ENCODE measurements at places on chromosomes 3 and 15.

GRCh38 chr3:175598740-175599139 is 739.6 kb downstream of the NAALADL2 start:
- no peak for DNase-seq

- DNase-seq: no peak
Measured at GRCh38 chr3:190499122-190499521, 14.8 kb upstream of the IL1RAP start.

GRCh38 chr3:5014391-5014790 is 35.2 kb downstream of the BHLHE40 start:
- DNase-seq: no peak

GRCh38 chr15:70856884-70857561 is 3.1 kb upstream of the LARP6 start:
- no peak for DNase-seq

DNA sequence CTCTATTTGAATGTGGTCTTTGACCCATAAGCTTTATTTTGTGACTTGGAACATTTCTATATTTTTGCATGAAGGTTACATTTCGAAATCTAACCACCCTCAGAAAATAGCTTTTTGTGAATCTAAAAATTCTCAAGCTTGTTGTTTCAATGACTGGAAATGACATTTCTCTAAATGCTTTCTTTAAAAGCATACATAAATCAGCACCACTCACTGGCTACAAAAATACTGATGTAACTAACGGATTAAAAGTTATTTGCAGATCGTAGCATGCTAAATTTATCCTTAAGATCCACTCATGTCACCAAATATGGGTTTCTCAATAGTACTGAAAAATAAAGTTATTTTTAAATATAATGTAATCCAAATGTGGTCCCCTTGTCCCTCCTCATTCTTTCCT is 55.2 kb upstream of the ACAN start:
- no peak for DNase-seq

DNA sequence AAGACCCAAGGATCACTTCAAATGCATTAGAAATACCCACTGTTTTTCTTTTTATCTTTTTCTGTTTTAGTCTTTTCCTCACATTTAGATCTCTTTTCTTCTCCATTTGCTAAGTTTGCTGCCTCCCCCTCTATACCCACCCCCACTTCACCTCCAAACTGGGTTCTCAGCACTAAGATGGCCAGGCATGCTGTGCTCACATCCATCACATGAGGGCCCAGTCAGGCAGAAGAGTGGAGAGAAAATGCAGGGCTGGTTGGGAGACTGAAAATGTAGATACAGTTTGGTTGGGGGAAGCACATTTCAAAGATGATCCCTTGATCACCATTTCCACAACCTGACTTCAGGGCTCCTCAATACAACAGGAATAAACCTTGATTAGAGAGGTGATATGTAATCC is 8.7 kb downstream of the GAP43 start:
- no peak for DNase-seq

DNA sequence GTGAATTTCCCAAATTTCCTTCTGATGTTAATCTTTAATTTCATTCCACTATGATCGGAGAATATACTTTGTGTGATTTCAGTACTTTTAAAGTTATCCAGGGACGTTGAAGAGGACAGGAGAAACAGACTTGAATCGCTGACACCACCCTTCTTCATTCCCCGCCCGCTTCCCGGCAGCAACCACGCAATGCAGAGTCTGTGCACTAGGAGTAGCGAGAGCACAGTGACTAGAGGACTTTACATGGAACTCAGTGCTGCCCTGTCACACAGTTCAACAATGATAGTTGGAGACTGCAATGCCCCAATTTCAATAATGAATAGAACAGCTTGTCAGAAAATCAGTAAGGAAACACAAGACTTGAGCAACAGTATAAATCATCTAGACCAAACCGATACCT is 73.9 kb downstream of the RNF13 start:
- no peak for DNase-seq

- DNase-seq: no peak
Measured at GRCh38 chr3:134597390-134597970, 53.3 kb downstream of the KY start.

- no peak for DNase-seq
Measured at GRCh38 chr3:38210141-38210757, 44.9 kb downstream of the OXSR1 start.

GRCh38 chr3:53554559-53555067 is 60.2 kb downstream of the CACNA1D start:
- no peak for DNase-seq

- DNase-seq: no peak
Measured at GRCh38 chr15:34327906-34328305, 9.7 kb downstream of the SLC12A6 start.

DNA sequence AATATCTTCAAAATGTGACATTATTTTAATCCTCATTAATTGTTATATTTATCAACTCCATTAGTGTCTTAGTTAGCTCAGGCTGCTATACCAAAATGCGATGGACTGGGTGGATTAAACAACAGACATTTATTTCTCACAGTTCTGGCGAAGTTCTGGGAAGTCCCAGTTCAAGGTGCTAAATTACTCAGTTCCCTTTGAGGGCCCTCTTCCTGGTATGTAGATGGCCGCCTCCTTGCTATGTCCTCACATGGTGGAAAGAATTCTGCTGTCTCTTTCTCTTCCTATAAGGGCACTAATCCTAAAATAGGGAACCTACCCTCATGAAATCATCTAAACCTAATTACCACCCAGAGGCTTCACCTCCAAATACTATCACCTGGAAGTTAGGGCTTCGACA is 38.8 kb upstream of the DUT start:
- no peak for DNase-seq

- no peak for DNase-seq
Measured at GRCh38 chr3:94303266-94303665, 240.4 kb downstream of the NSUN3 start.

DNA sequence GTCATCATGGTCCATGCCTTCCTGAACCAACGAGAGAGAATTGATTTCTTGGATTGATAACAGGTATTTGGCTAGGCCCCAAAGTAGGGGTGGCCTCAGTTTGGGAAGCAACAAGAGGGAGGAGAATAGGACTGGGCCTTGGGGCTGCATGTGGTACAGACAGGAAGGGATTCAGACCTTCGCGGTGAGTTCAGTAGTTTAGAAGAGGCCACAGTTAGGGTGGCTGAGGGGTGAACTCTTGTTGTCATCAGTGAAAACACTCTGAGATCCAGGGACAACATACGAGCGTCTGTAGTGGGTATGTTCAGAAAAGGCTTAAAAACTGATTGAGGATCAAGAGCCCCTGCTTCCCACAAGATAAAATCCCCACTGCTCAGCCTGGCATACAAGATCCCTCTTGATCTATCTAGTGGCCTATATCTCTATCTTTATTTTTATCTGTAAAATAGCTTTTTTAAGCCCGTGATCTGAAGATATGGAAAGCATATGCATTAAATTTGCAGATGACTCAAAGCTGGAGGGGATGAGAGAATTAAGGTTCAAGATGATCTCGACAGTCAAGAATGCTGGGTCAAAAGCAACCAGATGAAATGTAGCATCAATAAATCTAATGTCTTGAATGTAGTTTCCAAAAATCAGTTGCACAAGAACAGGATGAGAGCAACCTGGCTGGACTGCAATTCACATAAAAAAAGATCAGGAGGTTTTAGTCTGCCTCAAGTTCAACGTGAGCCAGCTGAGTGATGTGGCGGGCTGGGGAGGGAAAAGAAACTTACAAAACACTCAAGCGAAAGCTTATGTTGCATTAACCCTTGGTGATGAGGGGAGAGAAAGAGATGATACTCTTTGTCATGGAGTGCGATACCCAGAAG is 221.1 kb upstream of the TLE3 start:
- no peak for DNase-seq

GRCh38 chr3:121981473-121981872 is 40.6 kb downstream of the ILDR1 start:
- no peak for DNase-seq

DNA sequence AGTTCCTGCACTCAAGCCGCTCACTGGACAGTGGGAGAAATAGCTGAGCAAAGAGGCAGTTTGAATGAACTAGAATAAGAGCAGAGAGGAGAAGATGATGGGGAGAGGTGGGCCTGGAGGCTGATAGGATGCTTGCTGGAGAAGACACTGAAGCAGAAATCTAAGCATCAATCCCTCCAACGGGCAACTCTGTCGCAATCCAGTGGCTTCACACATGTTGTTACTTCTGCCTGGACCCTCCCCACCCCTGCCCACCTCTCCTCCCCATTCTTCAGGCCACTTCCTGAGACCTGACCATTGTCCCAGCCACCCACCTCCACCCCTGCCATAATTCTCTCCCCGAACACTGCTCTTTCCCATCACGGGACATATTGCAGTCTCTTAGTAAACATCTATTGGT is 76.0 kb downstream of the SRGAP3 start:
- DNase-seq: no peak

- DNase-seq: no peak
Measured at GRCh38 chr15:88940110-88940675, 27.0 kb upstream of the MFGE8 start.

DNA sequence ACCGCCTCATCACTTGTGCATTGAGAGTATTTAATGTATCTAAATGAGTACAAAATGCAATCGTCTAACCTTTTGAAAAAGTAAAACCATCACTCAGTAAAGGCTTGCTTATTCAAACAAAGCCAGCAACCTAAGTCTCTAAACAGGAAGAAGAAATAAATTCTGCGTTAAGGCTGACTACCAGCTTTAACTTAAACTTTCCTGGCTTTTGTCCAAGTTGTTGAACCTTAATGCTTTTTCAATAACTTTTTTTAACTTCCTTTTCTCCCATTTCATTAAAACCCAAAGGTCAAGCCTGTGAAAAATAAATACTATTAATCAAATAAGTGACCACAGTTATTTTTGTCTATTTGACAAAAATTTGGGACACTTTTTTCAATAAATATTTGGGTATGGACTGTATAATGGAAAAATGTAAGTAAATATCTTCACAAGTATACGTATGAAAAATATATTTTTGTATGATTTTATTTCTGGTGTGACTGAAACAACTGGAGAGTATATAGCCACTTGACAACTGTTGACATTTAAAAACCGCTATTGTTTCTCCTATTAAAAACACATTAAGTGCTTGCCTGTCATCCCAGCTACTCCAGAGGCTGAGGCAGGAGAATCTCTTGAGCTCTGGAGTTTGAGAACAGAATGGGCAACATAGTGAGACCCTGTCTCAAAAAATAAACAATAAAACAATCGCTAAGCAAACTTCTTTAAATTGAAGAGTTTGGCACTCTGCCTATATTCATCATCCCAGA is 2.9 kb downstream of the KLHL24 start:
- no peak for DNase-seq

GRCh38 chr3:68089572-68090011 is 435.2 kb upstream of the SUCLG2 start:
- DNase-seq: no peak

- DNase-seq: no peak
Measured at GRCh38 chr15:57364282-57365007, 11.9 kb upstream of the CGNL1 start.

DNA sequence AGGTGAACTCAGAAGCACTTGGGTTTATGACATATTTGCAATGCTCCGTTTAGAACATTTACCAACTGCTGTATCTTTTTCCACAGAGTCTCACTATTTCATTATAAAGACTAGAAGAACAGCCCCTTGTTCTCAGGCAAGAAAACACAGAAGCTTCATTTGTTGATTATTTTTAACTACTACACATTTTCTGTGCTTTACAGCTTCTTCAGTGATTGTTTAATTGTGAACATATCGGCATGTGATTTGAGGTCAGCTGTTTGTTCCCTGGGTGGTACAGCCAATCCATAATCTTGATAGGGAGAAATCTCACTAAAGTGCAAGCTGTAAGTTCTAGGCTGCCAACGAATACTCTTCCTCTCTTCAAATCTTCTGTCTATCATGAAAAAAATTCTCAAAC is 31.0 kb upstream of the DLG1 start:
- DNase-seq: no peak

DNA sequence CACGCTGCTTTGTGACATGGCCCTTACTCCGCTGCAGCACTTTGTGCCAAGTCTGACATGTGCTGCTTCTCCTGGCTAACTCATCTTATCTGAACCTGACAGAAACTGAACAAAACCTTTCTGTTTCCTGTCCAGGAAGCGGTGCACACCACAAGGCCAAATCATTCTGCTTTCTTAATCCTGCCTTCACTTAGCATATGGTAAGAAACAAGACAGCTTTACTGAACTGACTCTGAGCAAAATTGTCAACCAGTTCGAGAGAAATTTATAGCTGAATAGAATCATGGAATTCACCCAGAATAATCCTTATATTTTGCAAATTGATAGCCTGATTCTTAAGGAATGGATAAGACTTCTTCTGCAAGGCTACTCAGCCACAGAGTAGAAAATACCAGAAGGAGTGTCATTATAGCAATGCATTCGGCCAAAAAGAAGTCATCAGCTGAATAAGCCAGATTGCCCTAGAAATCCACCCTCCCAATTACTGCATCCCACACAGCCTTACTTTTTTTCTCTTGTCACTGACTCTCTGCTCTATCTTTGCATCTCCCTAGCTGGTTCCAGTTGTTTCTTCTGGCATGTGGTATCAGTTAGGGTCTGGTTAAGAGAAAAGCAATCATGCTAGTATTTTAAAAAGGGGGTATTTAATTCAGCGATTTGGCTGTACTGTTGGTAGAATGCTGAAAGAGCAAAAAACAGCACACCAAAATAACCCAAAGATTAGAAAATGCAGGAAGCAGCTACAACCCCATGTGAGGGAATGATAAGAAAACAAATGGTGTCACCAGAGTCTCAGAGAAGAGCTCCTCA is 41.6 kb upstream of the STRIT1 start:
- DNase-seq: no peak

GRCh38 chr3:39106281-39106811 is 1.1 kb downstream of the GORASP1 start:
- no peak for DNase-seq

- DNase-seq: no peak
Measured at GRCh38 chr3:179716811-179717210, 64.0 kb downstream of the USP13 start.

- DNase-seq: no peak
Measured at GRCh38 chr3:175410251-175410650, 551.1 kb downstream of the NAALADL2 start.

GRCh38 chr3:45118615-45119071 is 27.5 kb downstream of the CDCP1 start:
- DNase-seq: no peak

Measured in activated T-helper 9 cell treated with anti-CD3 and anti-CD28 coated beads, Interleukin-2, amount 50 U/mL, for 16 hours (primary cell).